ENCODE measurements at places on chromosomes 2 and 18.

GRCh38 chr2:240505910-240506309 lies 51.9 kb downstream of the ANKMY1 start:
- DNase-seq, result no peak

DNA sequence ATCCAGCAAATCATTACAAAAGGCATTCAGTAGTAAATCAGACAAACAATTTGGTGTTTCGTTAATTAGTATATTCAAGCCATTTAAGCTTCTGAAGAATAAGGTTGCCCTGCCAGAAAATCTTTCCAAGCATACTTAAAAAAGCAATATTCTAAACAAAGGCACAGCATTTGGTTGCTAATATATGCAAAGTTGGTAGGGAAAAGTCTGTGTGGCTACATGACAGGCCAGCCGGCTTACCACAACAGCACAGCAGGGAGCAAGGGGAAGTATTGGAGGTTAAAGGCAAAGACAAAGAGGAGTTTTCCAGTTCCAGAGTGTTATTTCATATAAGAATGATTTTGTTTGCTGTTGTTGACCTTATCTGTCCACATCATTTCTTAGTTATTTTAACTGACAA lies 282.3 kb downstream of the MBD5 start:
- DNase-seq, result no peak

DNA sequence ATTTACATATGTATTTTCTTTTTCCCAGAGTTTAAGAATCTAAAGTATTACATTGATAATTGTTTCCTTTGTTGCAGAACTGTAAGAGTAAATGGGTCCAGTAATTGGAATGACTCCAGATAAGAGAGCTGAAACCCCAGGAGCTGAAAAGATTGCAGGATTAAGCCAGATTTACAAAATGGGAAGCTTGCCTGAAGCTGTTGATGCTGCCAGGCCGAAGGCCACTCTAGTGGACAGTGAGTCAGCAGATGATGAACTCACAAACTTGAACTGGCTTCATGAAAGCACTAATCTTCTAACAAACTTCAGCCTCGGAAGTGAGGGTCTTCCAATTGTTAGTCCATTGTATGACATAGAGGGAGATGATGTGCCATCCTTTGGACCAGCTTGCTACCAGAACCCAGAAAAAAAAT lies 183.8 kb upstream of the STON1 start:
- no peak for DNase-seq

- no peak for DNase-seq
Measured at GRCh38 chr2:238510911-238511613, 84.3 kb downstream of the ASB1 start.

GRCh38 chr2:172639823-172640222 lies 83.9 kb downstream of the PDK1 start:
- no peak for DNase-seq

DNA sequence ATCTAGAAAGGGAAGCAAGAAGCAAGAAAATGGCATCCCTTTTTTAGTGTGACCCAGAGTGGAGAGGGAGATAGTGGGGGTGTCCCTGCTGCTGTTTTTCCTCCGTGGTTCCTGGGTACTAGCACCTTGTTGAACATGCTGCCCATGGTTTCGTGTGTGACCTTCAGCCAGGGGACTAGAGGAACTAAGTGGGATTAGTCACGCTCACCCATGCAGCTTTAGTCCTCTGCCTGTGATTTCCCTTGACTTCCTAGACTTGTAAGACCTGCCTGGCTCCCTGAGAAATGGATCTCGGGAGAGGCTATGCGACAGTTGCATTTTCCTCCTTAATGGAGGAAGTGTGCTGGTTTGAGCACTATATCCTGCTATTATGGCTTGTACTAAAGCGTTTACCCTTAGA lies 471.4 kb downstream of the DCDC2C start:
- no peak for DNase-seq

GRCh38 chr2:8122520-8122919 lies 559.3 kb upstream of the ID2 start:
- DNase-seq, result no peak

- DNase-seq, result no peak
Measured at GRCh38 chr2:195820373-195820772, 163.3 kb downstream of the SLC39A10 start.

DNA sequence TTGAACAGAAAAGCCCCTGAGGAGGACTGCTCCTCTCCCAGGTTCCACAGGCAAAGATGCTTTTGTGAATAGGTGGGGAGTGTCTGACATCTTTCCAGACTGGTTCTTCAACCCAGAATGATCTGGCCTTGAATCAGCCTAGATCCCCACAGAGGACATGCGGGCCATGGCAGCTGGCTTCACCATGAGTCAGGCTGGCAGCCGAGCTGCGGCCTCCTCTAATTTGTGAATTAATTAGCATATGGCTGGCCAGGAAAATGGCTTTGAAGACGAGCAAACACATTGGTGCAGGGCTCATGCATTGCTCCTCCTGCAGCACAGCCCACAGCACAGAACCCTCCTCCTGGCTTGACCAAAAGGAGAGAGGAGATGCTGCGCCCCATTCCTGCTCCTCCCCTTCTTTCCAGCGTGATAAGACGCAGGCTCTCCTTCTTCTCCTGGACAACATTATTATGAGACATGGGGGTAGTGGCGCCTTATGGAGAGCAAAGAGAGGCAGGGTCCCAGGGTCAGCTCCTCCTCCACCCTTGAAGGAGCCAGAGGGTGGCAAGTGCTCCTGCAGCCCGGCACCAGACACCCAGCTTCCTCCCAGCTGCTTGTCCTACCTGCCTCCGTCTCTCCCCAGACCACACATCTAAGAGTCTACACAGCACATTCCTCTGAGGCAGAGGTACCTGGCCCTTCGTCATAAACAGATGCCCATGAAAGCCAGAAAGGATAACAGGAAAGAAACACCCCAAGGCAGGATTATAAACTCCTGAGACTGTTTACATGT lies 66.7 kb downstream of the EDAR start:
- no peak for DNase-seq

GRCh38 chr2:217045700-217046475 lies 186.0 kb upstream of the TNP1 start:
- no peak for DNase-seq

GRCh38 chr2:207528980-207529329 lies 807 bp upstream of the CREB1 start:
- DNase-seq, result peak; percentile 75

- DNase-seq, result no peak
Measured at GRCh38 chr18:12844391-12844790, 39.6 kb downstream of the PTPN2 start.

DNA sequence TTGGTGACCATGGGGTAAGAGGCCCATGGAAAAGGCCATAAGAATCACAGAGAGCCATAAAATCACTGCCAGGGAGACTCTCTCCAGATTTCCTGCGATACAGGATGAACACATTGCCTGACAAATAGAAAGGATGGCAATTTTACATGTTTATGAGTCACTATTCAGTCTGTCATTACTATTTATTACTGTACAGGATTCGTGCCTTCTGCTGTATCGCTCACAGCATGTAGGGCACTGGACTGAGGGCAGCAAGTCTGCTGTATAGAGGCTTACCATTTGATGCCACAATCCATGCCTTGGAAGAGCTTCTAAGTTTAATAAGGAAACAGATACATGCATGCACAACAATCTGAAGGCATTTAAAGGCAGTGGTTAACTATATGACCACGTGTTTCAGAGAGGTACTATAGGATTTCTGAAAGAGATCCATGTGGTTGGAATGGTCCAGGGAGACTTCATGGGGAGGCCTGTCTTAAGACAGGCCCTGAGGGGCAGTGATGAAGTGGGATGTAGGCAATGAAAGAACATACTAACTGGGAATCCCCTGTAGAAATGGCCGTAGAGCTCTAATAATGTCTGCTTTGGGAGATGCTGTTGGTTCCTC lies 702.4 kb upstream of the RAB6C start:
- no peak for DNase-seq

GRCh38 chr2:9397201-9397600 lies 26.1 kb downstream of the ITGB1BP1 start:
- no peak for DNase-seq

DNA sequence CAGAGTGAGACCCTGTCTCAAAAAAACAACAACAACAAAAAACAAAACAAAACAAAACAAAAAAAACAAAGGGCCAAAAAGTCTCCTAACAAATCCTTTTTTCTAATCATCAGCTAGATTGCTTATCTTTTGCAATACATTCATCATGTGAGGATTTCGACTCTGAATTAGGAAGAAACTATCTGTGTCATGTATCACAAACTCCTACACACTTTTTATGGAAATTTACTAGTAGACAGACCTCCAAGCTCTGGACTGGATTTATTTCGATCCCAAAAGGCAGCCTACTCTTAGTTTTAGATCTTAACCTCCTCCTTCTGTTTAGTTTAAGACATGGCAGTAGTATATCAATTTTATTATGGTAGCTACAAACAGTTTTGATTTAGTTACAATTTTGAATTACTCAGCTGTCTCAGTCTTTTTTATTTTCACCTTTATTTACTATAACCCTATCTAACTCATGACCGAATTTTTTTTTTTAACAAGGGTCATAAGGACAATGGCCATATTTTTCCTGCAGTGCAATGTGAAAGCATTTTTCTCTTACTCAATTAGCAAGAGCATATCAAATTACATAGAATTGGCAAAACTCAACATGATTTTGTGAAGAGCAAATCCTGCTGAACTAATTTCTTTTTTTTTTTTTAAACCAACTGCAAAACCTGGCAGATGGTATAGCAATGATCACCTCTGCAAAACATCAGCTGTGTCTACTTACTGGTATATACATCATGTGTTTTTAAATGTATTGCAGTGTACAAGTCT lies 10.7 kb upstream of the CCDC88A start:
- no peak for DNase-seq

DNA sequence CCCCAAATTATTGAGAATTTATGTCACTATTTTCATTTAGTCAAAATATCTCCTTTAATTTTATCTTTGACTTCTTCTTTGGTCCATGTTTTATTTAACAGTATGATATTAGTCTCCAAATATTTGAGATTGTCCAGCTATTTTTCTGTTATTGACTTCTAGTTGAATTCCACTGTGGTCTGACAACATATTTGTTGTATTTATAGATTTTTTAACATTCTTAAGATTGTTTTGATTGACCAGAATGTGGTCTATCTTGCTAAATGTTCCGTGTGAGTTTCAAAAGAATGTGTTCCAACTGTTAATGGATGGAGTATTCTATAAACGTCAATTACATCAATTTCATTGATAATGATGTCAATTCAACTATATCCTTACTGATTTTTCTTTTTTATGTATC lies 1452.1 kb downstream of the SUCLG1 start:
- DNase-seq, result no peak

DNA sequence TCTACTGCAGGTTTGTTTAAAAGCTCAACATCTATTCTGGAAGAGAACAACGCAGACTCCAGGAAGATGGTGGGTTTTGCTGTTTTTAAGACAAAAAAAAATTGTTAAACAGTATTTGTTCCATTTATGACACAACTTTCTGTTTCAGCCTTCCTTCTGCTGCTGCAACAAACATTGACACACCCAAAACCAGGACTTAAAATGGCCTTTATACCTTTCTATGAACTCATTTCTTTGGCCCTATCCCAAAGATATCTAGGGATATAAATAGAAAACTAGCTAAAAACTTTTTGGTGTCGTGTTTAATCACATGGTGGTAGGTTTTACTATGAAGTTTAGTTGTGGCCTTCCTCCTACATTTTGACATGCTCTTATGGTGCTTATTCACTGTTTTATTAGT lies 964 bp upstream of the GALNT3 start:
- DNase-seq, result no peak

GRCh38 chr2:17864676-17865075 lies 13.8 kb upstream of the KCNS3 start:
- DNase-seq, result no peak

DNA sequence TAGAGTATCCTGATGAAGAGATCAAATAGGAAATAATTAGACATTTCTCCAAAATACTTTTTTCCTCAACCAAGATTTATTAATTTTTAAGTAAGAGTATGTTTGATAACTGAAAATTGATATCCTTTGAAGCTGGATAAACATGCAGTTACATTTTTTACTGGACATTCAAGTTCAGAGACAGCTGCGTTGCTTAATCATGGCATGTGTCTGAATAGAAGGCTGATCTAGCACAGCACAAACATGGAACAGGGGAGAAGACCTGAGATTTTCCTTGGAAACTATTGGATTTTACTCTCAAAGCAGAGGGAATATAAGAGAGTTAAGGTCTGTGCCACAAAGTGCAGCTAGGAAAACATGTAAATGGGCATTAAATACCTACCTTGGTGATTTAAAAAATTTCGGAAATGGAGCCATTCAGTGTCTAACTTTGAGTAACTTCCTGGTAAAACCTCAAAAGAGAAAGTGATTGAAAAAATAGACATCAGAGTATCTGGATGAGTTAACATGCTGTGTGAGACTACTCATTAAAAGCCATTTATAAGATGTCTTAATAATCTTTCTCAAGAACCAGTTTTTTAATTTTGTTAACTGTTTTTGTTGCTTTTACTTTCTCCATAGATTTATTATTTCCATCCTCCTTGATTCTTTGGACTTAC lies 31.8 kb downstream of the CRIM1 start:
- DNase-seq, result no peak

DNA sequence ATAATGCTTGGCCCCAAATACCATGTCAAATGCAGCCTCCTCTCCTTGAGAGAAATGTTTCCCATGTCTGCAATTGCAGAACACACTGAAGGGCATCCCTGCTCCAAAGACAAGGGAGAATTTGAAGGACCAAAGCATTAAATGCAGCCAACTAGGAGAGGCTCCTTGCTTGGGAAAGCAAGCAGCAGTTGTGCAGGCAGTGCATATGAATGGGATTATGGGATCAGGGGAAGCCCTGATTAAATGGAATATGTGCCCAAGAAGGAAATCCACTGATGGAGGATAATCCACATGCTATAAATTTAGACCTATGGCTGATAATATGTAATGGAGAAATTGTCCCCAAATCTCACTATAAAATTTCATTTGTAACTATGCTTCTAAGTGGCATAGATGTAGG lies 116.1 kb downstream of the NCKAP5 start:
- DNase-seq, result no peak

- DNase-seq, result no peak
Measured at GRCh38 chr2:20327370-20327769, 23.3 kb downstream of the PUM2 start.

- no peak for DNase-seq
Measured at GRCh38 chr2:16417726-16418125, 247.9 kb downstream of the CYRIA start.
